ENCODE measurements at places on chromosomes 12 and 14. TPM values are rescaled to one million over a fixed set of nuclear protein-coding genes. Genes with fewer than 3 reads are reported as not detected.

CCDC177 gene
- not detected for total RNA-seq

ALG10B gene
- 4.9 TPM for total RNA-seq

SLC22A17 gene
- total RNA-seq = 38.5 TPM

NKX2-8 gene
- not detected for total RNA-seq

CELA1 gene
- not detected for total RNA-seq

TSHR gene
- not detected for total RNA-seq

LRP10 gene
- 110 TPM for total RNA-seq

KLRC2 gene
- 2.6 TPM for total RNA-seq

ASB2 gene
- 5.5 TPM for total RNA-seq

SMIM41 gene
- 1.9 TPM for total RNA-seq

LRRK2 gene
- total RNA-seq = 14.0 TPM

AHNAK2 gene
- total RNA-seq = 12.9 TPM

SHMT2 gene
- 38.5 TPM for total RNA-seq

HCFC2 gene
- 23.5 TPM for total RNA-seq

RAB15 gene
- 1.9 TPM for total RNA-seq

GLIPR1L1 gene
- not detected for total RNA-seq

LPAR5 gene
- 2.2 TPM for total RNA-seq

NKX2-1 gene
- 0.18 TPM for total RNA-seq

RNASE7 gene
- total RNA-seq = not detected

WIF1 gene
- not detected for total RNA-seq

FAIM2 gene
- total RNA-seq = 19.3 TPM

WASHC3 gene
- total RNA-seq = 33.6 TPM

STK38L gene
- total RNA-seq = 13.4 TPM

IRAK3 gene
- 7.9 TPM for total RNA-seq

NRXN3 gene
- 0.82 TPM for total RNA-seq

FAR2 gene
- total RNA-seq = 0.86 TPM

CCDC60 gene
- 0.77 TPM for total RNA-seq

TCTN2 gene
- 26.4 TPM for total RNA-seq

IFI27L2 gene
- 58.2 TPM for total RNA-seq

GPX2 gene
- not detected for total RNA-seq

INSM2 gene
- total RNA-seq = not detected

PRIM1 gene
- total RNA-seq = 12.5 TPM

EPYC gene
- total RNA-seq = not detected

PRH1 gene
- 22.3 TPM for total RNA-seq

CEP83 gene
- 27.8 TPM for total RNA-seq

ETFBKMT gene
- total RNA-seq = 8.2 TPM

RIPK3 gene
- total RNA-seq = 3.2 TPM

RGS6 gene
- 2.9 TPM for total RNA-seq

SRSF5 gene
- total RNA-seq = 327 TPM

All from ovary (tissue), 10 donors.